ENCODE measurements at places on chromosomes 1 and 21.
A peak's percentile ranks its signal among the peaks of the same experiment; 100 is the strongest.

DNA sequence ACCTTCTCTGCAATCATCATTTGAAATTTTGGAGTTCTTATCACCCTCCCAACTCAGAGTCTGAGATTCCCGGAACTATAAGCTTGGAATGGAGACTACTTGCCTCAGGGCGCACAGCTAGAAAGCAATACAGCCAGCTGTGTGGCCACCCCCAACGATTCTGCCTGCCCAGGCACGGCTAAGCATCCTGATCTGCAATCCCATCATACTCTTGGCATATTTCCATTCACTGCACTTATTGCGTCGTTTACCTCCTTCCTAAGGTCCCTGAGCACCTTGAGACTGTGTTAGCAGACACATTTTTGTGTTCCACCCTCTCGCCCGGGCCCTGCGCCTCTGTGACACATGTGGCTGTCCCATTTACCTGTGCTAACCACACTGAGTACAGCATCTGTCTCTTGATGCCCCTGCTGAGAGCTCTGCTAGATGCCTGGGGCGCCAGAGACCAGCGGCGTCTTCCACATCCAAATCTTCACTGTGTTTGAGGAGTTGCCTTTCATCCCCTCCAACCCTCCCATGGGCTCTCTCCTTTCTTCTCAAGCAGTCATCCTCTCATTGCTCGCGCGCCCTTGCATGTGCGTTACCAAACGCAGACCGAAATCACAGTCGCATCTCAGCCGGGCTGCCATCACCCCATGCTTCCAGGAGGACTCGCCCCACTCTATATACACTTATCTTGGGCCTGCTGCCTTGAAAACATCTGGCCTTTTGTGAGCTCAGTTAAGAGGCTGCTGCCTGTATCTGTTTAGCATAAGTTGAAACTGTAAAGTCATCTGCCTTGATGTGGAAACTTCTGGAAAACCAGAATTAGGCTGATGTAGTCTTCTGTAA lies 3.5 kb upstream of the CLDN19 start:
- DNase-seq = peak; percentile 97

GRCh38 chr1:48190881-48191280 lies 31.6 kb upstream of the SLC5A9 start:
- peak; percentile 24 for DNase-seq

GRCh38 chr1:178310685-178311105 lies 186.1 kb downstream of the CLEC20A start:
- peak; percentile 75 for DNase-seq

DNA sequence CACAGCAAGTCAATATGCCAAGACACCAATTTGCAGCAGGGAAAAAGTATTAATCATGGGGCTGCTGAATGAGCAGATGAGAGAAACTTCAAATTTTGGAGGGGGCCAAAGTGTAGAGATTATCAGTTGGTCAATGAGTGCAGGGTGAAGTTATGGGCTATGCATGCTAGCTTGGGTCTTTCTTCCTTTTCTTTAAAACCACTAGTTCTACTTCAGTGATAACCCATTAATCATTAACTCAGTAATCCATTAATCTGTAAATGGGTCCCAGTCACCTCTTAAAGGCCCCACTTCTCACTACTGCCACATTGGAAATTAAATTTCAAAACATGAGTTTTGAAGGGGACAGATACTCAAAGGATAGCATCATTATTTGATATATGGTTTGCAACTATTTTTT lies 688.6 kb upstream of the ADGRL4 start:
- DNase-seq = no peak

DNA sequence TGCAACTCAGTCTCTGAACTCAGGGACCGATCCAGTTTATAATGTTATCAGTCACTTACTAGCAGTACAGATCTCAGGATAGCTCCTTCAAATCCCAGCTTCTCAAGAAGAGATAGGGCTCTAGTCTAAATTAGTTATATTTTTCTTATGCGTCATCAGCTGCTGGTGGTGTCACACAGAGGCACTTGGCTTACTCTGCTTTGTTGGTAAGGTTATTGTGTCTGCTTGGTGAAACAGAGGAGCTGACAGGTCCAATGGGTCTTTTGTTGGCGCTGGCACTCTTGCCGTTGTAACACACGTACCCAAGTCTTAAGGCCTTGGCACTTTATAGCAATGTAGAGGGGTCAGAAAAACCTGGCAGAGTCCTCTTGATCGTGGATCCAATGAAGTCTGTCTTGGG lies 12.2 kb downstream of the TOR1AIP2 start:
- DNase-seq = no peak

Measured in epithelial cell of esophagus (primary cell).